ENCODE measurements at places on chromosomes 1 and 21. TPM values are rescaled to one million over a fixed set of nuclear protein-coding genes. Genes with fewer than 3 reads are reported as not detected.

OPRD1 gene
- polyA plus RNA-seq = not detected

FNDC10 gene
- polyA plus RNA-seq = 10.7 TPM

EFNA1 gene
- 41.9 TPM for polyA plus RNA-seq

PGBD5 gene
- 0.01 TPM for polyA plus RNA-seq

FOXO6 gene
- 0.11 TPM for polyA plus RNA-seq

HMCN1 gene
- polyA plus RNA-seq = 0.06 TPM

RAB25 gene
- polyA plus RNA-seq = 82.6 TPM

VAMP3 gene
- 89.3 TPM for polyA plus RNA-seq

IGSF9 gene
- 9.3 TPM for polyA plus RNA-seq
